Suppressor macrophage treated with lipopolysaccharide for 4 hours (primary cell): ENCODE measurements at places on chromosomes 5 and 9.
A peak's percentile ranks its signal among the peaks of the same experiment; 100 is the strongest.

DNA sequence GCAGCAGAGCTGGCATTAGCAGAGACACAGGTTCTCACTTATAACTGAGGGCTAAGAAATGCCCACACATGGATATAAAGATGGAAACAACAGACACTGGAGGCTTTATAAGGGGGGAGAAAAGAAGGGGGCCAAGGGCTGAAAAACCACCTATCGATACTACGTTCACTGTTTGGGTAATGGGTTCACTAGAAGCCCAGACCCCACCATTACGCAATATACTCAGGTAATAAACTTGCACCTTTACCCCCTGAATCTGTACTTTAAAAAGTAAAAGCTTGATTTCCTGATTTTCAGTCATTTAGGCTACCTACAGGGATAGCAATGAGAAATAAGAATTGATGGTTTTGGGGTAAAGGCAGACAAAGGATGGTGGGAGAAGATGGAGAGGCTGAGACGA, 1.9 kb upstream of the MINAR2 start:
- no peak for DNase-seq

DNA sequence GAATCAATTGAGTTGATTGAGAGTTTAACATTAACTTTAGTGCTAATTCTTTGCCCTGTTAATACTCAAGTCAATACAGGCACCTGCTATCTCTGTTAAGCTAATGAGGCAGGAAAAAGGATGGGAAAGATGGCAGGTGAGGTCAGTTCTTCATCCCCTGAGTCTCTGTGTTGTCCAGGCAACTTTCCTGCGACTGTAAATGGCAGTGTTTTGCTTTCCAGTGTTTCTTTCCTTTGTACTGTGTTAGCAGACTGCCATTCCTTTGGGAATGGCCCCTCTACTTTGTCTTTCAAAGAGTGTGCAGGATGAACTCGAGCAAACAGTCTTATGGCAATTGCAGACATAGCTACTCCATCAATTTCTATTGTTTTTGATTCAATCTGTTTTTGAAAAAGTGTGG, 202.2 kb upstream of the VLDLR start:
- no peak for DNase-seq

GRCh38 chr5:82551192-82551591, 273.0 kb upstream of the RPS23 start:
- no peak for DNase-seq

DNA sequence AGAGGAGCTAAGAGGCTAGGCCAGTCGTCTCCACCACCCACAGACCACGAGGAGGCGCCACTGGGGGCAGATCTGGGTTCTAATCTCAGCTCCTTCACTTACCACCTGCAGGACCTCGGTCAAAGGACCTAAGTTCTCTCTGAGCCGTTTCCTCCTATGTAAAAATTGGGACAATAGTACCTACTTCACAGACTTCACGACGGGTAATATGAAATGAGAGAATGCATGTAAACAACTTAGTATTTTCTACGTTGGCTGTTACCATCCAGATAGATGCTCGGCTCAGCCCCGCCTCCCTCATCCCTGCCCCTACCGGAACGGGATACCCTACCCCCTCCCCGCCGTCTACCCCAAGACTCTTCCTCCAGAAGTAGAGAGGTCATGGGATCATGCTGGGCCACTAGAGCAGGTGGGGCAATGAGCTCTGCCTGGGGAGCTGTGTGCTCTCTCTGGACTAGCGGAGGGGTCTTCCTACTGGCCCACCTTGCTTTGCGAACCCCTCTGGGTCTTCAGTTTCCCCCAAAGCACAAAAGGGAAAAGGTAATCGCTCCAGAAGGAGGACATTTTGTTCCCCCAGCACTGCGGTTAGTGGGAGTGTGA, 541 bp downstream of the GNPDA1 start:
- peak; percentile 62 for DNase-seq

- DNase-seq, result no peak
Observed at GRCh38 chr9:81584099-81584498, 105.2 kb downstream of the TLE1 start.

DNA sequence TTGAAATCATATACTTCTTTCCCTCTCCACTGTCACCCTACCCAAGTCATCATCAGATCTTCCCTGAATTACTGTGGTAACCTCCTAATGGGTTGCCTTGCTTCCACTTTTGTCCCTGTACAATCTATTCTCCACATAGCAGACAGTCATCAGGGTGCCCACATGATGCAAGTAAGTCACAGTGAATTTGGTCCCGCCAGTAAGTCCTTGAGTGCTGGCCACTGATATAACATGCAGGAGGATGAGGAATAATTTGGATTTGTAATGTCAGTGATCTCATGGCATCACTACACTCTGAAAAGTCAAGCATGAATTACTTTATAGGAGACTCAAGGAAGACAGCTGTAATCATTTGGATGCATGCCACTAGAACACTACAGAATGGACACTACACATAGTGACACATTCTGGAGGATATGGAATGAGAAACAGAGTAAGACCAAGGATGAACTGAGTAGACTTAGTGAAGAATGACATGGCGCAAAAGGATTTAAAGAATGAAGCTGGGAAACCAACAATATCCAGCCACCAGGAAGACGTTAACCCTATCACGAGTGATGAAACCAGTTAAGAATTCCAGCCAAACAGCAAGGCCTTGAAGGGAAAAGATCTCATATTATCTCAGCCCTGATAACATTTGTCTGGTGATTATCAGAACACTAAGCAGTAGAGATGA, 28.6 kb downstream of the MARCHF3 start:
- DNase-seq, result no peak

DNA sequence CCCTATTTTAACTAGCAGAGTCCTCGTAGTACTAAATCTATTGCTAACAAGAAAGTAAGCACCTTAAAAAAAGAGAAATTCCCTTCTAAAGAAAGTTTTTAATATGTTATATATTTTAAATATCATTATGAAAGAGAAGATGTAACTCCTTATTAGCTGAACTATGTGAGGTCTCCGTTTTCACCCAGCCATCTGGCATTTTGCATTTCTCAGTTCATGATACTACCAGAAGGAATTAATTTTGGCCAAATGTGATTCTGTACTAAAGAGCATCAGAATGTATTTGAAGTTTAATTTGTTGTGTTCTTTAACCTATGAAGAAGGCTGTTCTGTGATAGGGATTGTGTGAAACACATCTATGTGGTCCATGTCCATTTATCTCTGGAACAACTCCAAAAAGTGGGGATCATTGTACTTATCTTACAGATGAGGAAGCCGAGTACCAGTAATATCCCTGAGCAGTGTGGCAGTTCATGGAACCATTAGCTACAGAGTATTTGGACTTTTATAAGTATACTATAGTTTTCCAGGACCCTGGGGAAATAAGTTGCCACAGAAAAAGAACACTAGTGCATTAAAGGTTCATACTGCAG, 29.8 kb downstream of the TNFAIP8 start:
- no peak for DNase-seq

- no peak for DNase-seq
Observed at GRCh38 chr9:97556721-97557605, 55.5 kb downstream of the TMOD1 start.

DNA sequence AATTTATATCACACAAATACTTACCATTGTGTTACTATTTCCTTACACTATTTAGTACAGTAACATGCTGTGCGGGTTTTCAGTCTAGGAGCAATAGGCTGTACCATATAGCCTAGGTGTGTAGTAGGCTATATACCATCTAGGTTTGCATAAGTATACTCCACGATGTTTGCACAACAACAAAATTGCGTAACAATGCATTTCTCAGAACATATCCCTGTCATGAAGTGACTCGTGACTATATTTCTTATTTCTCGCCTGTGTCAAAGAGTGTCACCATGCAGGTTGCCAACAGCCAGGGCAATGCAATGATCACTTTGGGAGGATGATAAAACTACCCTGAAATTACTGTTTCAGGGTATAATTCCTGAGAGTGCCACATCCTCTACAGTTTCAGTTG, 65.6 kb upstream of the CD180 start:
- peak; percentile 29 for DNase-seq

- DNase-seq, result no peak
Observed at GRCh38 chr5:126359884-126360283, 63.3 kb upstream of the GRAMD2B start.

GRCh38 chr5:156181656-156182055, 145.3 kb upstream of the SGCD start:
- no peak for DNase-seq

- DNase-seq, result no peak
Observed at GRCh38 chr5:175749591-175749990, 91.7 kb downstream of the HRH2 start.

DNA sequence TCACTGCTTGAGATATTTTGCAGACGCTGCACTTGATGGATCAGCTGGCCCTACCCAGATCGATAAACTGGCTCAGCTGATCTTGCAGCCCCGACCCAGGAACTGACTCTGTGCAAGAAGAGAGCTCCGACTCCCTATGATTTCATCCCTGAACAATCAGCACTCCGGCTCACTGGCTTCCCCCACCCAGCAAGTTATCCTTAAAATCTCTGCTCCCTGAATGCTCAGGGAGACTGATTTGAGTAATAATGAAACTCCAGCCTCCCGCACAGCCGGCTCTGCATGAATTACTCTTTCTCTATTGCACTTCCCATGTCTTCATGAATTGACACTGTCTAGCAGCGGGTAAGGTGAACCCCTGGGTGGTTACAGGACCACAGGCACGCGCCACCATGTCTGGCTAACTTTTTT, 16.9 kb upstream of the NANS start:
- DNase-seq, result no peak

DNA sequence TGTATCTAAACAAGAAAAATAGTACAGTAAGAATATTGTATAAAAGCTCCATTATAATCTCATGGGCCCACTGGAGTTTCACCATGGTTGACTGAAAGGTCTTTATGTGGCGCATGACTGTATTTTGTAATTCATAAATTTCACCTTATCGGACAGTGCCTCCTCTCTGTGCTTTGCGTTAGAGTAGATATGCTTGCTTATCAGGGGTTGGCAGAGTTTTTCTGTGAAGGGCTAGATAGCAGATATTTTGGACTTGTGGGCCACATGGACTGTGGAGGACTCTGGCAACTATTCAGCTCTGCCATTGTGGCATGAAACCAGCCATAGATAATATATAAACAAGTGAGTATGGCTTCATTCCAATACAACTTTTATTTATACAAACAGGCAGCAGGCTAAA, 23.2 kb downstream of the GAPVD1 start:
- DNase-seq, result no peak

GRCh38 chr5:6080930-6081726, 297.2 kb downstream of the MED10 start:
- DNase-seq, result no peak

DNA sequence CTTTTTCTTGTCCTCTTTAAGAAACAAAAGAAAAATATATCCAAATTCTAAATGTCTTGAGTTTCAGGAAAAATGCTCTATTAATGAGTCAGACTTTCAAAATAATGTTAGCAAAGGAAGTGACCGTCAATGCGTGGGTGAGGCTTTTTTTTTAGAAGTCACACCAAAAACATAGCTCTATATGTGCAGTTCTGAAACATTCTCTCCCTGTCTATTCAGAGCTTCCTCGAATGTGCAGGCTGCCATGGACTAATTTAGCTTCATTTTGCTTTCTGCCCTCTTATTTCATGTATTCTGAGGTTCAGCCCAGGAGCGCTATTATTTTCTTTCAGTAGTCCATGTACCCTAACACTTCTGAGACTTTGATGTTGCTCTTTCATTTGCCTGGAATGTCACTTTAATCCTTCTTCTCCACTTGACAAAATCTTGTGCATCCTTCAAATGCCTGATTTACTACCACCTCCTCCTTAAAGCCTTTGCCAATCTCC, 72.5 kb upstream of the RASA1 start:
- peak; percentile 78 for DNase-seq

DNA sequence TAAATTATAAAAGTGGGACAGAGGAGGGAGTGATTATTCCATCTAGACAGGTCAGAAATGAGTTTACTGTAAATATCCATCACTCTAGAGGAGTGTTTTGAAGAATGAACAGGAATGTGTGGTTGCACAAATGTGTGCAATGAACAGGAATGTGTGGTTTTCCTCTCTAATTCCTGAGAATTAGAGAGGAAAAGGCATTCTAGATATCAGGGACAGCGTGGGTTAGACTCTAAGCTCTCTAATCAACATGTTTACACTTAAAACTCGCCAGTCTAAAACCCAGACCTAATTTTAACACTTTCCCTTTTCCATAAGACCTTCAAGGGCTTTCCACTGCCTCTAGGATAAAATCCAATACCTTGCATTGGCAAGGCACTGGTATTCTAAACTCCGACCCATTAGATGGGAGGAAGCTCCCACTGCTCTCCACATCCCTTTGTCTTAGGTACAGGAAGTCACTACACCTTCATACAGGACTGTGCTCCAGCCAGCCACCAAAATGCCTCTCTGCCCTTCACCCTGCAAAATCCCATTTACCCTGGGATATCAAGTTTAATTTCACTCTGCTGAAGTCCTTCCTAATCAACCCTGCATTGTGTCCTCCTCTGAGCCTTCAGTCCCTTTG, 67.9 kb downstream of the NFIB start:
- no peak for DNase-seq

- DNase-seq, result no peak
Observed at GRCh38 chr5:116527582-116527981, 47.0 kb downstream of the SEMA6A start.

GRCh38 chr9:82930116-82930515, 132.8 kb downstream of the RASEF start:
- no peak for DNase-seq

GRCh38 chr5:67211926-67212325, 15.3 kb upstream of the CD180 start:
- DNase-seq, result no peak

DNA sequence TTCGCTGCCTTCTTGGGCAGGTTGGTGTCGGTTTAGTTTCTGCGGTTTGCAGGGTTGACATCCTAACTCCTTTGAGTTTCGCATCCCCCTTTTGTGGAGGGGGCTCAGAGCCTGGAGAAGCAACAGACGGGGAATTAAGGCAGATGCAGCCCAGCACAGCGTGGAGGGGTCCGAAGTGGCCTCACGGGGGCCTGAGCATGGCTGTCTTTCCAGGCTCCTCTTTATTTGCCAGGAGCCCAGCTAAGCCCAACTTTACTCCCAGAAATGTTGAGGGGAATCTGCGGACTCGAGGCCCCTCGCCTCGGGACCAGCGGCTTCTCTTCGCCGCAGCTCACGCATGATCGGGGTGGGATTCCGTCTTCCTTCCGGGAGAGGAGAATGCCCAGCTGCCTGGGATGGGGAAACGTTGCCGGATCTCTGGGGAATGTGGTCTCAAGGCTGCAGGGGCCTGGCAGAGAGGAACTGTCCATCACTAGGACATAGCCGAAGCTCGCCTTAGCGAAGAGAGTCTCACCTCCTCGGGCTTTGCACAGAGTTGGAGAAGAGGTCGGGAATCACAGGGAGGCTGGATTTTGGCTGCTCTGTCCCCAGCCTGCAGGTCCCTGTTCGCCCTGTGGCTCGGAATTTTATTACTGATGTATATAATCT, 1.3 kb downstream of the RAI14 start:
- no peak for DNase-seq

- DNase-seq, result no peak
Observed at GRCh38 chr5:468401-468800, 25.4 kb downstream of the EXOC3 start.

- no peak for DNase-seq
Observed at GRCh38 chr9:37555786-37556185, 20.4 kb downstream of the FBXO10 start.
